Large intestine (tissue), 12 donors: ENCODE measurements at places on chromosomes 5 and 9.

DNA sequence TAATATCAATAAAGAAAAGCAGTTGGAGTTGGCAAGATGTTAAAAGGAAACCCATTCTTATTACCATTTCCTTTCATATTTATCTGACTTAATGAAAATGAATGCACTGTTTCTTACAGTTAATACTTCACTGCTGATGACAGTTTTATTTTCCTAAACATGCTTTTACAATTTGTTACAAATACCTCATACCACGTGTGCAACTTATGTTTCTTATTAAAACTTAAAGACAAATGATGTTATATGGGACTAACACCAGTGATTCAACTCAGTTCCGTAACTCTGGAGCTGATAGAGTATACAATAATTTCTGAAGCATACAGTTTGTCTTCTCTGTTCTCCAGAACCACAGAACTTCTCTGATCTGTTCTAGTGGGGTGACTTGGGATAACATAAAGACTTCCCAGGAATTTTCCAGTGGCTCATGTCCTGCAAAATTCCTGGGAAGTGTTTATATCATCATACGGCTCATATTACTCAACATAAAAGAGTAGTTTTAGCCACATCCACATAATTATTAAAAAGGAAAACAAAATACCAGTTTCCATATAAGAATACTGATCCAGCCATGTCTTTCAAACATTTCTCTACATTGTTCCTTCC lies 1259.0 kb upstream of the C9orf72 start:
- no peak for DNase-seq

DNA sequence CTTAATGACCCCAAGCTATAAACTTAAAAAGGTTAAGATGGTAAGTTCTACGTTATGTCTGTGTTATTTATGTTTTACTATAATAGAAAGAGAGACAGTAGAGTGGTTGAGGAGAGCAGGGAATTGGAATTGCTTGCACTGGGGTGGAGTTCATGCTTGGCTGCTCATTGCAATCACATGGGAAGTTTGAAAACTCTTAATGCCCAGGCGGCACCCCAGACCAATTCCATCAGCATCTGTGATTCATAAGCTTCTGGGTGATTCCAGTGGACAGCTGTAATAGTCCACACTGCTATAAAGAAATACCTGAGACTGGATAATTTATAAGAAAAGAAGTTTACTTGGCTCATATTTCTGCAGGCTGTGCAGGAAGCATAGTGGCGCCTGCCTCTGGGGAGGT lies 323.9 kb upstream of the MSX2 start:
- DNase-seq = no peak

GRCh38 chr5:114957384-114957783 lies 212.3 kb downstream of the TRIM36 start:
- DNase-seq = no peak

DNA sequence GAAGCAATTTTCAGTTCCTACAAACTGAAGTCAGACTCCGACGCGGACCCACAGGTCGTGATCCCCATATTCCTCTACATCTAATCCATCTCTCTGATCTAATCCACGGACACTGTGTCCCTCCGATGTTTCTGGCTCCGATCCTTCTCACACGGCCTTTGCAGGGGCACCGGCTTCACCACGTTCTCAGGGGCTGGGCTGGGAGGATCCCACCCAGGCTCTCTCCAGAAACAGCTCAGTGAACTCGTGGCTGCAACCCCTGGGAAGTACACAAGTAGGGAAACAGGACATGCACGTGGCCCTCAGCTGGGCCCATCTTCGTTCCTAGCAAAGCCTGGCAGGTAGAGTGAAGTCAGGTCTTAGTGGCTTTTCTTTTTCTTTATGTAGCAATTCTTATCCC lies 49.1 kb upstream of the OLFM1 start:
- no peak for DNase-seq

DNA sequence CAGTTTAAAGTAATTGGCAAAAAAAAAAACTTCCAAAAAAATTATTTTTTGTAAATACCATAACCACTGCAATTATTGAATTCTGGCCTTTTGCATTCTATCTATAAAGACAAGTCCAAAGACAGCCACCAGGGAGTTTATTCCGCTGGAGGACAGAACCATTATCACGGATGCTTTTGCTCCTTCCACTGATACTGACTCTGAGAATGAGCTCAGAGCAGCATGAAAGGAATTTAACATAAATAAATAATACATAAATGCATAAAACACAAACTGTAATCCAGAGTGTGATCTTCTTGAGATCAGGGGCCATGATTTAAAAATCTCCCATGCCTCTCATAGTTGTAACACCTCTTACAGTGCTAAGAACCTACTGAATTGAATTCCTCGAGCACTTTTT lies 264.8 kb downstream of the ARRDC3 start:
- no peak for DNase-seq

GRCh38 chr5:141494761-141495452 lies 6.0 kb downstream of the PCDHGC5 start:
- no peak for DNase-seq

DNA sequence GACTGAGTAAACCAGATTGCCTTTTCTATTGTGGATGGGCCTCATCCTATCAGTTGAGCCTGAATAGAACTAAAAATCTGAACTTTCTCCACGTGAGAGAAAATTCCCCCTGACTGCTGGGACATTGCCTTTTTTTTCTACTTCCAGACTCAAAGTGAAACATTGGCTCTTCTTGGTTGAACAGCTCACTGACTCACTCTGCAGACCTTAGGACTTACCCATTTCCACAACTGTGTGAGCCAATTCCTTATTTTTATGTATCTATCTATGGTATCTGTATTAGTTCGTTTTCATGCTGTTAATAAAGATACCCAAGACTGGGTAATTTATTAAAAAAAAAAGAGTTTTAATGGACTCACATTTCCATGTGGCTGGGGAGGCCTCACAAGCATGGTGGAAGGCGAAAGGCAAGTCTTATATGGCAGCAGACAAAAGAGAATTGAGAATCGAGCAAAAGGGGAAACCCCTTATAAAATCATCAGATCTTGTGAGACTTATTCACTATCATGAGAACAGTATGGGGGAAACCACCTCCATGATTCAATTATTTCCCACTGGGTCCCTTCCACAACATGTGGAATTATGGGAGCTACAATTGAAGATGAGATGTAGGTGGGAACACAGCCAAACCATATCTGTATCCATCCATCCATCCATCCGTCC lies 306.7 kb upstream of the SLC24A2 start:
- DNase-seq = no peak
